SJCRH30 (cell line): ENCODE measurements at places on chromosomes 16 and 17. TPM values are rescaled to one million over a fixed set of nuclear protein-coding genes. Genes with fewer than 3 reads are reported as not detected.

DNA sequence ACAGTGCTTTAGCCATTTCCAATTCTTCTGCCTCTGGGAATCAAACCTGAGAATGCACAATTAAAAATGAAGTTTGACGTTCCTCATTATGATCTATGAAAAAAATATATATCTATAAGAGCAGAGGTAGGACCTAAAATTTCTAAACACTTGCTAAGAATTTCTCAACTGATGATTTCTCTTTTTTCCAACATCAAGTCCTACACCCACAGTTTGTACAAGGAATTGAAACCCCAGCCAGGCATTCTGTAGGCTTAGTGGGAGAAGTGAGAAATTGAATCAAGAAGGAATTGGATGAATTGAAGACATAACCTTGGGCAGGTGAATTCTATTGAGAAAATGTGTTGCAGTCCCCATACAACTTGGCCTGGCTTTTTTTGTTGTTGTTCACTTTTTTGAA is 2.7 kb downstream of the CACNG3 start:
- H3K36me3 ChIP-seq = no peaks in the 10 kb centered on the region
- no peaks in the 10 kb centered on the region for H3K27me3 ChIP-seq
- no peak overlapping the region for H3K27ac ChIP-seq

GRCh38 chr16:25031132-25031440 is 15.9 kb upstream of the ARHGAP17 start:
- no peaks in the 10 kb centered on the region for H3K36me3 ChIP-seq
- DNase-seq = no peak
- peak overlapping the region; percentile 34; the same call in 1 of the 2 replicates for H3K27ac ChIP-seq
- H3K27me3 ChIP-seq = no peaks in the 10 kb centered on the region

GRCh38 chr17:56896217-56896967 is 17.5 kb downstream of the TRIM25 start:
- no peaks in the 10 kb centered on the region for H3K27me3 ChIP-seq
- H3K4me1 ChIP-seq = no peaks in the 10 kb centered on the region
- DNase-seq = no peak
- no peak overlapping the region for H3K4me3 ChIP-seq
- H3K27ac ChIP-seq = no peak overlapping the region

Gene TBX4
- 0.35 and 0.42 TPM in 2 replicates for total RNA-seq

Gene C16orf74
- 0.84 and 1.1 TPM in 2 replicates for total RNA-seq

Gene GUCY2D
- not detected in 2 replicates for total RNA-seq

Gene SLC38A8
- total RNA-seq = not detected in 2 replicates

Gene REXO5
- 12.6 and 17.2 TPM in 2 replicates for total RNA-seq

Gene VMO1
- total RNA-seq = 4.3 and 8.3 TPM in 2 replicates

Gene LPO
- not detected in 2 replicates for total RNA-seq
